RWPE2 (cell line): ENCODE measurements at places on chromosomes 4 and X.

DNA sequence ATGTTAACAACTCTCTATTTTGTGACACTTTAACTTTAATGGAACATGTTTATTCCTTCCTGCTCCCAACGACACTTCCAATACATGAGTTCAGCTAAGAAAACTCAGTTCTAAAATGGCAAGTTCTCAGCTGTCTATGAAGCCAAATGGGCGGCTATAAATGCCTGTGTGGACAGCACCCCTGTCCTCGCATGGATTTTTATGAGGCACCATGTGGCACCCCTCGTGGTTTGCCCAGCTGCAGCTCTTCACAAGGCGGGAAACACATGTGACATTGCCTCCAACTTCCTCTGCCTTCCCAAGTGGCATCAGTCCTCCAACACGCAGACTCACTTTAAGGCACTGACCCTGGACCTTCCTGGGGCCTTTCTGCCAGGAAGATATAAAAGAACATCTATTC lies 48.0 kb downstream of the SH3RF1 start:
- no peak for DNase-seq

DNA sequence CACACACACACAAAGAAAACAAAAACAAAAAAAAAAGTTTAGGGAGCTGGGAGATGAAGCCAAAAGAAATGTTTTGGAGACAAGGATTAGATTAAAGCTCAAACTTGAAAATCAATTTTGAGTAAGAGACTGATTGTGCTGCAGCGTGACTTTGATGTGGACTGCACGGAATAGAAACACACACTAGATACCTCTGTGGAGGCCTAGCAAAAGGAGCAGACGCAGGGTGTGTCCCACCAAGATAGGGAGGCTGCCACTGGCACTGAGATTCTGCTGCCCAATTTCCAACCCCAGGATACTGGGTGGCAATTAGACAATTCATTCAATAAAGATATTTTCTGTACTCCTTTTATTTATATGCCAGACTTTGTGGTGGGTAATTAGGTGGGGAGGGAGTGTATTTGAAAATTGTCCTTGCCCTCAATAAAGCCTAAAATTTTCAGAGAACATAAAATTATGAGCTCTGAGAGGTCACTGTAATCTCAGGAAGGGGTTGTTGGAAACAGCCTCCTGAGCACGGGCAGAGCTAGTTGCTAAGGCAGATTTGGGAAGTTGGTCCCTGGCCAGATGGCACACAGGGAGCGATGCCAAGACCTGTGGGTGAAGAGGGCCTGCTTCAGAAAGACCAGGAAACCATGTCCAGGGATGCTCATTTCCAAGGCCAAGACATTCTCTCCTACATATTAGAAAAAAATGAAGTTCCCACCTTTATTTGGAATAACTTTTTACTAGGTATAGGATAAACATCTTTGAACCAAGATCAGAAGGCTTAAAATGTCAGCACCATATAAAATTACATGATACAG lies 1.9 kb upstream of the PPP3CA start:
- DNase-seq, result peak; percentile 65

- no peak for DNase-seq
Observed at GRCh38 chr4:24559032-24559821, 25.1 kb downstream of the DHX15 start.

- DNase-seq, result no peak
Observed at GRCh38 chrX:132615391-132616131, 126.7 kb upstream of the MBNL3 start.

DNA sequence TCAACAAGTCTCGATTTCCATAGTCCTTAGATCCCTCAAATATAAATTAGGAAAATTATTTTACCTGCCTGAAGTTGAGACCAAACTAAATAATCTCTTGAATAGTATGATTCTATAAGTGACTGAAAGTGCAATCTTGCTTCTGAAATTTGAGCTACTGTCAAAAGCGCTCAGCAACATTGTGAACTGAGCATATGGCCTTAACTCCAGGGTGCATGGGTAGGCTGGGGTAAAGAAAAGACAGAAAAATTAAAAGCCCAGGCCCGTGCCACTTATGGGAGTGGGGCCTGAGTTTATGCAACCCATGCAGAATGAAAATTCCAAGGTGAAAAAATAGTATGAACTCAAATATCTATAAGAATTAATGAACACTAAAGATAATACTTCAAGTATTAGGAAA lies 9.8 kb downstream of the PGRMC2 start:
- DNase-seq, result no peak

DNA sequence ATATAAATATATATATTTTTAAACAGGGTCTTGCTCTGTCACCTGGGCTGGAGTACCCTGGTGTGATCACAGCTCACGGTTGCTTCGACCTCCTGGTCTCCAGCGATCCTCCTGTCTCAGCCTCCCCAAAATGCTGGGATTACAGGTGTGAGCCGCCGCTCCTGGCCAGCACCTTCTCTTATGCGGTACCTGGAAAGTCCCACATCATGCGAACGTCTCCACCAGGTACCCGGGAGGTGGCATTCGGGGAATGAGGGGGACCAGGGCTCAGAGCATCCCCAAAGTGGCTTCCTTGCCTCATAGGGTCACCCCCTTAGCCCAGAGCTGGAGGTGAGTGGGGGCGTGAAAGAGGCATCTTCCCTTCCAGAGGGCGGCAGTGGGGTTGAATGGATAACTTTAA lies 84.0 kb upstream of the PPP2R3B start:
- peak; percentile 29 for DNase-seq

DNA sequence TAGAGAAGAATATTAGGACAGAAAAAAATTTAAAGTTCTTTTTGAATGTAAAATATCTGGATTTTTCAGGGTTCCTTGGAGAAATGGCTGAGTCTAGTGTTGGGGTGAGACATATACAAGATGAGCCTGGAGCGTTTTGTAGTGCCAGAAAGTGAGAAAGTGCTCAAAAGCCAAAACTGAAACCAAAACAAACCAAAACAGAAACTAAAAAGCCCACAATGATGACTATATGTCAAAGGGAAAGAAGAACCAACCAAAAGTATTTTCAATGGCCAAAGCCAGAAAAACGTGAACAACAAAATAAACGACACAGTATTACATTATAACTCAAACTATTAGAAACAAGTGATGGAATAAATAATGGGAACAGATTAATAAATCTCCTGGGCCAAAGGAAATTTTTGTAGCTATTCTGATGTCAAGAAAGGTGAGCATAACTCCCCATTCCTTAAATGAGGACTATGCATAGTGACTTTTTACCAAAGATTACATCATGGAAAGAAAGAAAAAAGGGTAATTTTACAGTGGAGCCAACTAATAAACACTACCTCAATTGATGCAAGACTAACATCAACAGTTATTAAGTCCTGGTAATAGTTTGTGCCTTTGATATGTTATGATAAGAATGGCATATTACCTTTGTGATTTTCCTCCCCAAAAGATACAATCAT lies 1137.6 kb downstream of the C4orf33 start:
- DNase-seq, result no peak

- no peak for DNase-seq
Observed at GRCh38 chr4:75821216-75821615, 81.0 kb downstream of the PPEF2 start.

GRCh38 chrX:122475306-122475705 lies 708.8 kb upstream of the GRIA3 start:
- no peak for DNase-seq

GRCh38 chr4:26431461-26432180 lies 58.7 kb downstream of the CCKAR start:
- DNase-seq, result no peak

GRCh38 chrX:125436855-125437254 lies 117.2 kb downstream of the TEX13C start:
- no peak for DNase-seq

- no peak for DNase-seq
Observed at GRCh38 chr4:36712013-36712412, 430.6 kb downstream of the DTHD1 start.

DNA sequence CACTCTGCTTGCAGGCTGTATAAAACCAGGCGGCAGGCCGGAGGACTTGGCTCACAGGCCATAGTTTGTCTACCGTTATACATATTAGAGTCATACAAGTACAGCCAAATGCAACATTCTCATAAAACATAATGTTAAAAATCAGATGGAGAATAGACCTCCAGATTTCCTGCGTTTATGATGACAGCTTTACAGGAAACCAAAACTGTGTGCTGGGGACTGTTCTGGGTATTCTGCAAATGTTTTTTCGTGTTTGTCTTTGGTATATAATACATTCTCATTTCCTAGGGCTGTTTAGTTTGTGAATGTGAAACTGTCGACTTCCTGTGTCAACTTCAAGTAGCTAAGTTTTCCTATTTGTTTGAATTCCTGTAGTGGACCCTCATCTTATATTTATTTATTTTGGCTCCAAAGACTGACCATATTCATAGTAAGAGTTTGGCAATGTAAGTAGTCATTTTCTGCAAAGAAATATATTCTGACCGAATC lies 79.5 kb upstream of the FAM9C start:
- DNase-seq, result no peak

- DNase-seq, result no peak
Observed at GRCh38 chr4:35399912-35400311, 844.4 kb downstream of the ARAP2 start.

- DNase-seq, result no peak
Observed at GRCh38 chr4:141395246-141395830, 174.6 kb downstream of the ZNF330 start.

GRCh38 chr4:3391422-3391821 lies 50.3 kb upstream of the HGFAC start:
- no peak for DNase-seq

DNA sequence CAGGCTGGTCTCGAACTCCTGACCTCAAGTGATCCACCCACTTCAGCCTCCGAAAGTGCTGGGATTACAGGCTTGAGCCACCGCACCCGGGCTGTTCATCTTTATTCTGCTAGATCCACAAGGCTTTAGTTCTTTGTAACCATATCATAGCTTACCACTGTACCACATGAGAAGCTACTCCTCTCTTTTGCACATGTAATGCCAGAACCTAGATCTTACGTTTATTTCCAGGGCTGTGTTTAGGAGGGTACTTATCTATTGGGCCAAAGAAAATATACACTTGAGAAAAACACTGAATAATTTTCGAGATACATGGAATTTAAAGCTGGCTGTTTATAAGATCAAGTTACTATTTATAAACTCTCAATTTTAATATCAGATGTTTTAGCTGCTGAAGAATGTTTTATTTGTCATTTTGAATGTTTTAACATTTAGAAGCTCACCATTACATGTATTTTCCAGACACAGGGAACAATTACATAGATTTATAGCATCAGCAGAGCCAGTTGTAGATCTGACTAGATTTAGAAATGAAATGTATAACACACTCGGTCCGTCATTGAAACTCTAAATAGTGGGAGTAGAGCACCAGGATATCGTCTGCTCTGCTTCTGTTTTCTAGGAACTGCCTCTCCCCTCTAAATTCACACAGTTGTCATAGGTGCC lies 155.3 kb upstream of the HAND2 start:
- DNase-seq, result no peak

GRCh38 chrX:1491851-1492349 lies 39.2 kb upstream of the ASMTL start:
- no peak for DNase-seq

GRCh38 chrX:129523079-129523911 lies at the start of gene SMARCA1:
Gene SMARCA1, minus strand, starts transcription at chrX:129523490. Its CDS starts 120 bp downstream, at chrX:129523370.
- peak; percentile 26 for DNase-seq

GRCh38 chr4:89868276-89868675 lies 26.4 kb upstream of the MMRN1 start:
- no peak for DNase-seq

DNA sequence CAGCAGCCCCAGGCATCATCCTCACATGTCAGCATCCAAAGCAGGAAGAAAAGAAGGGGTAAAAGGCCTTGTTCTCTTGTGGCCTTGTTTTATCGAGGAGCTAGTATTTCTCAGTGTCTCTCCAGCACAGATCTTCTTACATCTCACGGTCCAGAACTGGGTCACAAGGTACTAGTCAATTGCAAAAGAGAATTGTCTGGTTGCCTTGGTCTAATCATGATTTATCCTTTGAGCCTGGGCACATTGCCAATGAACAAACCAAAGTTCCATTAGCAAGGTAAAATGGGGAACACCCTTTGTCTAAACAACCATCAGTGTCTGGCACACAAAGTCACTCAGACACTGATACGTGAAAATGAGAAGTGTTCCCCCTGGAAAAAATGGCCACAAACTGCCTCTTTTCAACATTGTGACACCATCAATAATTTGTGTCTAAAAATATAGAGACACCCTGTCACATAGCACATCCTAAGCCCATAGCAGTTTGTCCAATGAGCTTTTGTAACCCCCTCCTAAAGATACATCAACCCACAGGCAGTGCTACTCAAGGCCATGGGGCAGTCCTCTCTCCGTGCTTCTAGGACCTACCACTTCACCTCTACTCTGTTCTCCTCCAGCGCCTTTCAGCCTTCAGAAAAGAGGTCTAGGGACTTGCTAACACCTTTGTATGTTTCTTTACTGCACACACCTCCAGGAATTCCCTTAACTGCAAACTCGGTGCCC lies 534.4 kb downstream of the MID1IP1 start:
- no peak for DNase-seq

- DNase-seq, result no peak
Observed at GRCh38 chr4:99729186-99729585, 71.6 kb upstream of the C4orf54 start.

- peak; percentile 40 for DNase-seq
Observed at GRCh38 chrX:132001127-132001526, 22.0 kb upstream of the STK26 start.

- DNase-seq, result no peak
Observed at GRCh38 chr4:124484008-124484407, 228.5 kb downstream of the ANKRD50 start.

GRCh38 chr4:14671146-14671545 lies 331.1 kb upstream of the CPEB2 start:
- DNase-seq, result no peak

DNA sequence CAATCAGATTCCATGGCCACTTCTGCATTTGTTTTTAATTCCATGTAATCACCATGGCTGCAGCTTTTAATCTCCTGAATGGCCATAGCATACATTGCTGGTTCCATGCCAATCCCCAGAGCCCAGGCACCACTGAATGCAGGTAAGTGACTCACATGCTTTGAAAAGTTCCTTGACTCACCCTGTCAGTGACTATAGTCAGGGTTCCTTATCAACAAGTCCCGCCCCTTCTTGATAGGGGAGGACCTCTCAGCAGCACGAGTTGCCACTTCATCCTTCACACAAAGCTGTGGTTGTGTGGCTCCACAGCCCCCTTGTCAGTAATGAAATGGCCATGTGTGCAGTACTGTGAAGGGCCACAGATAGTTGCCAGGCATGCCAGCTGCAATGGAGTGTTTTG lies 516.6 kb downstream of the PPARGC1A start:
- DNase-seq, result no peak

GRCh38 chr4:145825255-145825654 lies 113.4 kb downstream of the ZNF827 start:
- no peak for DNase-seq

GRCh38 chr4:5517372-5517771 lies 191.0 kb downstream of the EVC2 start:
- no peak for DNase-seq

DNA sequence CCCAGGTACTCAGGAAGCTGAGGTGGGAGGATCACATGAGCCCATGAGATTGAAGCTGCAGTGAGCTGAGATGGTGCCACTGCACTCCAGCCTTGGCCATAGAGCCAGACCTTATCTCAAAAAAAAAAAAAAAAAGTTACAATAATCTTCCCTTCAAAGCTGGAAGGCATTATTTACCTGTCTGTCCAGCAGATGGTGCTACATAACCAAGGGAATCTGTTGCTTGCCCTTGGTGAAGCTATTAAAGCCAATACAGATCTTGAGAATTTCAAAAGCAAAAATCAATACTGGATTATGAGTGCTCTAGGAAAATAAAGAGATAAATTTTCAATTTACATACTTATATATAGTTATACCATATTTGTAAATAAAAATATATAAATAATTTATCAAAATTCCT lies 25.9 kb downstream of the PKD2 start:
- DNase-seq, result no peak
